ENCODE measurements at places on chromosomes 12 and 14.

DNA sequence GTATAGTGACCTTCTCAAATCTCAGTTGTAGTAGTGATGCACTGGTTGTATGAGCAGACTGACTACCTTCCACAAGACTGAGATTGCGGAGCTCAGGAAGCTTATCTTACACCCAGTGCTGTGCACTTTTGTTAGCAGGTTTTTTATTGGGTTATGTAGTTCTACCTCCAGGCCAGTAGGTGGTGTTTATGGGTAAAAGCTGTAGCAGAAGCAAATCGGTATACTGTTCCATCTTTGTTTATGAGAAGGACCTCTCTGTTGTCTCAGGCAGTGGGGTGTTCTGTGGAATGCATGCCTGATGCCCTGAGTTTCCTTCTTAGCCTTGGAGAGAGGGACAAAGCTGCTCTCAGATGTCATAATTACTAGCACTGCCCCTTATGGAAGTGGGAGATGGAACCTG, 217.8 kb downstream of the LRFN5 start:
- DNase-seq, result peak; percentile 1

- no peak for DNase-seq
These were observed 5.9 kb downstream of the RIMBP2 start for GRCh38 chr12:130709971-130710732.

GRCh38 chr12:92035477-92035876, 110.2 kb downstream of the BTG1 start:
- DNase-seq, result no peak

DNA sequence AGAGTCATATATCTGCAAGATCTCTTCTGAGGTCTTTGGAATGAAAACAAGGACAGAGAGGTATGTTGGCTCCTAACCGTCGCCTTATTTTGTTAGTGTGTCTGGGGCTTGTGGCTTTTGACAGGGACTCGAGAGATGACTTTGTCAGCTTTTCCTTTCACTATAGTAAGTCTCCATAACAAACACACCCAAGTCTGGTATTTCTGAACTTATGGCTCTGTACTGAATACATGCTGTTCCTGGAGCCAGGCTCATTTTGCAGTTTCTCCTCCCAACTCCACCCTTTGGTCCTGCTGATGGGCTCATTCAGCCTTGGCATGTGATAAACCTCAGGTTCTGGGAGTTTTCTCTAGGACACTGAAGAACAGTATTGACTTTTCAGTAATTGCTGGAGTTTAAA, 27.7 kb upstream of the TMED10 start:
- DNase-seq, result no peak

GRCh38 chr12:65886996-65887395, 62.7 kb downstream of the HMGA2 start:
- DNase-seq, result no peak

DNA sequence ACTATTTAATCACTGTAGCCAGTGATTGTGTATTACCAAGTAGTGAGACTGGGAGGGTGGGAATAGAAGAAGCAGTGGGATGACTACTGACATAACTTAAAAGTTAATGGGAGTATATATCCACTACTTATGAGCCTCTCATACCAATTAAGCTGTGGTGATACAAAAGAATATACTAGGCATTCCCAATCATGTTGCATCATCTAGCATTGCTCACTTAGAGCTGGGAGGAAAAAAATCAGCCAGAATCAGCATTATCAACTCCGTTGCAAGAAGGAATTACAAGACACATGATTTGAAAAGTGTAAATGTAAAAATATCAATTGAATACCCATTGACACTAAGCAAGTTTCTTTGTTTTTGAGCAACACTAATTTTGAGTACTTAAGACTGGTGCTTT, 745 bp upstream of the PPP1R36 start:
- no peak for DNase-seq

DNA sequence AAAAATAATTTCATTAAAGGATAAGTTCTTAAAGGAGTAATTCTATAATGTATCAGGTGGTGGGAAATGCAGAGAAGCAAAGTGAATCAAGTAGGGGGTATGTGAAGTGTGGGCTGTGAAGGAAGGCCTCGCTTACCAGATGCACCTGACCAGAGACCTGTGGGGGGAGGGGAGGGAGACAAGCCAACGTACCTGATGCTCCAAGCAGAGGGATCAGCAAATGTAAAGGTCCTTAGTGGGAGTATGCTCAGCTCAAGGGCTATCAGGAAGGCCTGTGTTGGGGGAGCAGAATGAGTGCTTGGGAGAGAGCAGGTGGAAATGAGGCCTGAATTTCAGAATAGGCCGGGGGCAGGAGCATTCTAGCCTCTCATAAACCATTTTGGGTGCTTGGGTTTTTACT, 57.1 kb downstream of the ANO4 start:
- DNase-seq, result no peak

DNA sequence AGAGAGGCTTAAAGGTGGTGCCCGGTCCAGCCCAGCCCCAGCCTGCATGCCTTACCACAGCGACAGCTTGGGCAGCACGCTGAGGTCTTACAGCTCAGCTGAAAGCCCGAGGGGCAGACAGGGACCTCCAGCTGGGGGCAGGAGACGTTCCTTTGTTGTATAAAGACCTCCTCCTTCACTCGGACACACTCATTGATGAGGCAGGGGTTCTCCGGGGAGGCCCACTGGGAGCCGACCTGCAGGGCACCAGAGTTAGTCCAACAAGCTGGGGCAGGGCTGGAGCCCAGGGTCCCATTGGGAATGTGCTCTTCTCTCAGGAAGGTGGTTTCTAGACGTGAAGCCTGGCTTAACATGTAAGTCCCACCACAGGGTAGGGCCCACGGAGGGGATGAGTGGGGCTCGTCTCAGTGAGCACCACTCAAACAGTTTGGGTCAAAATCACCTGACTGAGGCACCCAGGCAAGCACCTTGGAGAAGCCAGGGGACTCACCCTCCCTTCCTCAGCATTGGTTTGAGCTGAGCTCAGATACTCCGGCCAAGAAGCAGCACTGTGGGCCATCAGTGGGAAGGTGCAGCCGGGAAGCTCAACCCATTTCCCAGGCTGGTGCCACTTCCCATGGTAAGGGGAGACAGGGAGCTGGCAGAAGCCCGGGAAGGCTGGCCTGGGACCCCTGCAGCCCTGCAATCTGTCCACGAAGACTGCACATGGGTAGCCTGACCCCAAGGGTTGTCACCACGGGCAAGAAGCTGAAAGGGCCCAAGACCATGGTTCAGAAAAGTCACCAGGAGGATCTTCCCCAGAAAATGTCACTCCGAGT, 24.3 kb upstream of the ANO2 start:
- no peak for DNase-seq

GRCh38 chr12:27900920-27901879, 71.3 kb downstream of the PTHLH start:
- no peak for DNase-seq

GRCh38 chr14:105533811-105534498, 7.6 kb downstream of the TMEM121 start:
- DNase-seq, result no peak

- DNase-seq, result peak; percentile 76
These were observed 22.2 kb downstream of the UBE2N start for GRCh38 chr12:93419388-93420034.

DNA sequence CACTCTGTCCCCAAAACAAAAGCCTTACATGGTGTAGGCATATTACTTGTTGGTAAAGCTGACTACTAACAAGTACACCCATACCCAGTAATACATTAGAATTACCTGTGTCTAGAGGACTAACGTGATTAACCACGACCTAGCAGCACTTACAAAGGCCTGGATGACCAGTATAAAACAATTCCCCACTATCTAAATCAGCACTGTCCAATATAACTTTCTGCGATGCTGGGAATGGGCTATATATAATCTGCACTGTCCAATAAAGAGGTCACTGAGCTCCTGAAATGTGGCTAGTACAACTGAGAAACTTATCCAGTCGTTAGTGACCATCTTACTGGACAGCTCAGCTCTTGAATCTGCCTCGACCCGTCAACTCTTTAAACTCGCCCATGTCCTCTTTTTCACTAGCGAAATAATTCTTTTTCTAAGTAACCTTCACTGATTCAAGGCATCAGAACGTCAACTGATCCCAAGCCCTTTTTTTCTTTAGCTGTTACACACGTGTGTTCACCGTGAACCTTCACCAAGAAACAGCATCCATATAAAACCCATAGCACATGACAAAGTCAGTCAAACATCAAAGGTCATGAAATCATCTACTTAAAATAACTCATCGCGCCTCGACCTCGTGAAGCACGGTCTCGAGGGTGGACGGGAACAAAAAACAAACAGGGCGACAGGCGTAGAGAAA, 905 bp upstream of the CIPC start:
- peak; percentile 76 for DNase-seq

- DNase-seq, result no peak
These were observed 12.4 kb downstream of the ZBTB42 start for GRCh38 chr14:104813286-104813685.

Measured in NAMALWA (cell line).